ENCODE measurements at places on chromosomes 16 and 17.
A peak's percentile ranks its signal among the peaks of the same experiment; 100 is the strongest.

DNA sequence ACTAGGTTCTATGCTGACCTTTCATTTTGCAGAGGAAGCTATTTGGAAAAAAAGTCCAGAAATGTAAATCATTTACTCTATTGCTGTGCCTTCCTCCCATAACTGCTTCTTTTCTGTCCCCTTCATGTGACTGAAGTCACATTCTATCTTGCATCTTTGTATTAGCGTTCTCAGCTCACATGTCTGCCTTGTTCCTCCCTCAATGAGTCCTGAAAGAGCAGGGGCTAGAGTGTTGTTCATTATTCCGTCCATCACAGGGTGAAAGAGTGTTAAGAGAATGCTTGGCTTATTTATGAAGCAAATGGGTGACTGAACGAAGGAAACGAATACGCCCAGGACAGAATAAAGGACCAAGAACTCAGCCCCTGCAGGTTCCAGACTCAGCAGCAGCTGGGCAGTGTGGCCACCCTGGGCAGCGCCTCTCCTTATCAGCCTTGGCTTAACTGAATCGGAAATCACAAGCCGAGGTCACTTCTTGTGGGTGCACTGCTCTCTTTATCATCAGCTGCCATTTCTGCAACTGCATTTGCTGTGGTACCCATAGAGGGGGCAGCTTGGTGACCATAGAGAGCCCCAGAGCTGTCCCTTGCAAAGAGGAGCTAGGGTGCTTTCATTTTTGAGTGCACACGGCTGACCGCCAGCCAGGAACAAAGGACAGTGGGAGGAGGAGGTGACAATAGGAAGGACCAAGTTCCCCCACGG is 1.8 kb upstream of the PIK3R6 start:
- DNase-seq = no peak

DNA sequence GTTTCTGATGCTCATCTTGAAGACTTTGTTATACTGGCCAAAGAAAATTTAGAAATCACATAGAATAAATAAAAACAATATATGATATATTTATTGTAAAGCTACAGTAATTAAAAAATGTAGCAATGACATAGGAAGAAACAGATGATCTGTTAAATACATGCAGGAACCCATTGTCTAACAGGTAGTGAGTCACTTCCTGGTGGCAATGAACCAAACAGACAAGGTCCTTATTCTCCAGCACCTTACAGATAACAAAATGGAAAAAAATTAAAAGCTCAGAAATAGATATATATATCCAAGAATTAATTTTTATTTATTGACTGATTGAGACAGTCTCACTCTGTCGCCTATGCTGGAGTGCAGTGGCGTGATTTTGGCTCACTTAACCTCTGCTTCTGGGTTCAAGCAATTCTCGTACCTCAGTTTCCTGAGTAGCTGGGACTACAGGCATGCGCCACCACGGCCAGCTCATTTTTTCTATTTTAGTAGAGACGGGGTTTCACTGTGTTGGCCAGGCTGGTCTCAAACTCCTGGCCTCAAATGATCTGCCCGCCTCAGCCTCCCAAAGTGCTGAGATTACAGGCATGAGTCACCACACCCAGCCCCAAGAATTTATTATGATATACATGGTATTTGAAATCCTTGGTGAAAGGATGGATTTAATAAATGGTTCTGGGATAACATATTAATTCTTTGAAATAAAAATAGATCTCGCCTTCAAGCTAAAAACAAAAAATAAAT is 7.5 kb downstream of the NETO2 start:
- no peak for DNase-seq

DNA sequence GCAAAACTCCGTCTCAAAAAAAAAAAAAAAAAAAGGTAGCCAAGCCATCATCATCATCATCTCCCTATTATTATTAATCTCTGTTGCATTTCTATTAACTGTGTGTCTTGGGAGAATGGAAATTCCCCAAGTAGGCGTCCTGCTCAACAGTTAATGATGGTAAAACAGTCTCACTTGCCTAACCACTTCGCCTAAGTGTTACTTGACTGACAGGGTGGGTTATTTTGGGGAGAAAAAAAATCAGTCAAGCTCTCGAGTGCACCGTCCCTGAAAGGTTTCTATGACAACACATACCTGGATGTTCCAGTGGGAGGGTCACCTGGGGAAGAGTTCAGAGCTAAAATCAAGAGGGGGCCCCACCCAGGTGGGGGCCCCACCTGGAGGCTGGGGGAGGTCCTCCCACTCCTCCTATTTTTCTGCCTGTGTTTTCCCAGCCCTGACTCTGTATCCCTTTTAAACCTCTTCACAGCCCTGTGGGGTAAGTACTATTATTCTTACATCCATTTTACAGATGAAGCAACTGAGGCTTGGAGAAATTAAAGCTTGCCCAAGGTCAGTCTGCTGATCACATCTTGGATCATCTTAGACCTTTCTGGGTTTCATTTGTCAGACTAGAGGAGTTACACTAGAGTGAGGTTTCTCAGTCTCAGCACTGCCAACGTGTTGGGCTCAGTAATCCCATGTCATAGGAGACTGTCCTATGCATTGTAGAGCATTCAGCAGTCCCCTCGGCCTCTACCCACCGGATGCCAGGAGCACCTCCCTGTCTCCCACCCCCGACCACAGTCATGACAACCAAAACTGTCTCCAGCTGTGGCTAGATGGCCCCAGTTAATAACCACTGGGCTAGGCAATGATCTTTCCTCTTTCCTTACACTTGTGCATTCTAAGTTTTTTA is 11.0 kb upstream of the ABAT start:
- no peak for DNase-seq

- DNase-seq = no peak
Observed at GRCh38 chr16:57504001-57504400, 17.7 kb upstream of the DOK4 start.

DNA sequence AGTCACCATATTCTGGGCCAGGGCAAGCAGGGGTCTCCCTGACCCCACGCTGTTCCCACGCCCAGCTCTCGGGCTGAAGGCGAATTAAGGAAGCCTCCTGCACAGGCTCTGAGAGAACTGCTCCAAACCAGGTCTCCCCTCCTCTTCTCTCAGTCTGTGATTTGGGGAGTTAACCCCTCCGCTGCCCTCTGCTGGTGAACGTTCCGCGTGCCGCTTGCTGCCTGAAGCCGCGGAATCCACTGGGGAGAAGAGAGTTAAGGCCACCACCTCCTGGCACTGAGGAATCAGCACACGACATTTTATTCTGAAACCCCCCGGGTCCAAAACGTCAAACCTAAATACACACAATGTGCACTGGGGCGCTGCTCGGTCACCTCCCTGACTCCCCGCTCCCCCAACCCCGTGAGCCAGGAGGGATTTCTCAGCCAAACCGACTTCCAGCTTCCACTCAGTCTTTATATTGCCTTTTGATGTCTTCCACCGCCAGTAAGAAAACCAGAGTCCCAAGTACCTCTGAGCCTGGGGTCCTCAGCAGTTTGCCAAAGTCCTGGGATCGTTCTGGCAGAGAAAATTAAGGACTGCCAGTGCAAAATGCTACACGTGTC is 54.4 kb upstream of the RCVRN start:
- no peak for DNase-seq

GRCh38 chr16:31476303-31477219 is 4.6 kb downstream of the TGFB1I1 start:
- DNase-seq = peak; percentile 82

GRCh38 chr16:89787365-89787805 is 29.1 kb downstream of the FANCA start:
- no peak for DNase-seq

DNA sequence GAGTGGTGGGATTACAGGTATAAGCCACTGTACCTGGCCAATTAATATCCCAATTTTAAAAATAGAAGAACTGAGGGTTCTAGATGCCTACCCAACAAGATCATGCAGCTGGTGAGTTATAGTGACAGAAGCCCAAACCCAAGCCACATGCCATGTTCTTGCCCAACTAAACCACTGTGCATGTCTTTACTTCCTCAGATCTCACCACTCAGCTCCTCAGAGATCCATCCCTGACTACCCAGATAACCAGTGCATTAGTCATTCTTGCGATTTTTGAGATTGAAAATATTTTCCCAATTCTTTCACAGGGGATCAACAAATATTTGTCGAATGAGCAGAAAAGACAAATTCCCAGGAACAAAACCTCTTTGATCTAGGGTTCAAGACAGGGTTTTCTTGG is 303.1 kb downstream of the CBLN1 start:
- no peak for DNase-seq

- no peak for DNase-seq
Observed at GRCh38 chr16:80744856-80745255, 59.5 kb downstream of the CDYL2 start.

DNA sequence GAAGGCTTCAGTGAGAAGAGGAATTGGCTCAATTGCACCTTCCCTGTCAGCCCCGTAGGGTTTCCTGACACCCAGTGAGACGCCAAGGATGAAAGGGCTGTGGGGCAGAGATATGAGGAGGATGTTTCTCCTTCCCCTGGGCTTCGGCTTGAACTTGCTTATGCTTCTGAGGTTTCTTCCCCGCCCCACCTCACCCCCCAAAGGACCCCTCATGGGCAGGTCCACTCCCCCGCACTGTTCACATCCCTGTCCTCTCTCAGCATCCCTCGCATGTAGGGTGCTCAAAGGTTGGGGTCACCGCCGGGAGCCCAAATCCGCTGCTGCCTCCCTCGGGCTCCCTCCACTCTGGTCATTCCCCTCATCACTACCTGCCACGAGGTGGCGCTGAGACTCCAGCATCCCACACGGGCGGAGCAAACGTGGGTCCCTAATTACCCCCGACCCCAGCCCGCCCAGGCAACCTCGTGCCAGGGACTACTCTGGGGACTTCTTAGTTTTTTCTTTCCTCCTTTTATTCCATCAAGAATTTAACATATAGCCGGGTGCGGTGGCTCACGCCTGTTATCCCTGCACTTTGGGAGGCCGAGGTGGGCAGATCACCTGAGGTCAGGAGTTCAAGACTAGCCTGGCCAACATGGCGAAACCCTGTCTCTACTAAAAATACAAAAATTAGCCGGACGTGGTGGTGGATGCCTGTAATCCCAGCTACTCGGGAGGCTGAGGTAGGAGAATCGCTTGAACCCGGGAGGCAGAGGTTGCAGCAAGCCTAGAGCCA is 3.3 kb upstream of the TRARG1 start:
- no peak for DNase-seq

DNA sequence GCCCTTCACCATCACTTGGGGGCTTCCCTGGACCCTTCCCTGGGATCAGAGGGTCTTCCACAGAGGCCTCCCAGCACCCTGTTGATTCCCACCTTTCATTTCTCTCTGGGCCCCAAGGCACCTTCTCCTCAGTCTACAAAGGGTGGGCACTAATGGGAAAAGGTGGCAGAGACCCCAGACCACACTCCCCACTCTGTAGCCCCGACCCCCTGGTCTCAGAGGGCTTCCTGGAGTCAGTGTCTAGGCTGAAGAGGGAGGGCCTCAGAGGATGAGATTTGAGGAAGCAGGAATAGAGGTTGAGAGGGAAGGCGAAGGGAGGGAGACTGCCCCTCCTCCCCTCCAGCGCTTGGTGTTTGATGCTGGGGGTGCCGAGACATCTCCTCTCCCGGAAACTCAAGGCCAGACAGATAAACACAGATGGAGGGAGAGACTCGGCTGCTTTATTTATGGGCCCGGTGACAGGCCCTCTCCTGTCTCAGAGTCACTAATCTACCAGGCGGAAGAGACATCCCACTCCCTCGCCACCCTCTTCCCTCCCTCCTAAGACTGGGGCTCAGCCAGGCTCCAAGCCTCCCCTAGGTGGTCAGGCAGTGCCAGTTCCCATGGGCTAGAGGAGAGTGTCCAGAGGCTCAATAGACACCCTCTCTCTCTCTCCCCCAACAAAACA is 18.5 kb upstream of the SP2 start:
- DNase-seq = no peak

GRCh38 chr16:84360170-84360569 is 8.2 kb upstream of the ATP2C2 start:
- no peak for DNase-seq

- DNase-seq = no peak
Observed at GRCh38 chr16:2773188-2773968, 3.7 kb downstream of the ELOB start.

- no peak for DNase-seq
Observed at GRCh38 chr17:42135664-42136653, 13.4 kb downstream of the HSPB9 start.

GRCh38 chr17:39562976-39563375 is 44.7 kb downstream of the NEUROD2 start:
- DNase-seq = no peak

GRCh38 chr17:75683583-75683982 is 16.4 kb downstream of the SAP30BP start:
- DNase-seq = no peak

DNA sequence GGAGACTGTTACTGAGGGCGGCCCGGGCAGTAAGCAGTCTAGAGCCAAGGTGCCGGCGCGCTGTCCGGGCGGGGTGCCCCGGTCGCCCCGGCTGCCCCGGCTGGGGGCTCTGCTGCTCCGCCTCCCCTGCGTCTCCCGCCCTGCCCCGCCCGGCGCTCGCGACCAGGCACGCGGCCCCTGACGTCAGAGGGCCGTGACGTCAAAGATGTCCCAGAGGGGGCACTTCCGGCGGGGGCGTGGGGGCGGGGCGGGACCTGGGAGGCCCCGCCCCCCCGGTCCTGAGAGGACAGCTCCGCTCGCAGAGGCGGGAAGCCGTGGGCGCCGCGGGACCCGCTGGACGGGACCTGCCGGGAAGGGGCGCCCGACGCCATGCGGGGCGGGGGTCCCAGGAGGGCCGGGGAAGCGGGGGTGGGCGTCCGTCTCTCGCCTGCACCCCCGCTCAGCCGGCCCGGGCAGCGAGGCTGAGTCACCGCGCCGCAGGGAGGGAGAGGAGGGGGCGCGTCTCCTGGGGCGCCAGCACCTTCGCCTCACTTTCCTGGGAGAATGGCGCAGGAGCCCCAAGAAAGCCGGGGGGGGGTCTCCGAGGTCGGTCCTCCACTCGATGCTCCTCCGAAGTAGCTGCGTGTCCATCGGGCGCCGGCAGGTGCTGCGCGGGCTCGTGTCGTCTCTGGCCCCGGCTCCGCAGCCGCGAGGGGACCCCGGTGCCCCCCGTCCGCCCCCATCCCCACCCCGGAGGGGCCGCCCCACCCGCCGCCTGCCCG is 4.4 kb upstream of the HIC1 start:
- DNase-seq = peak; percentile 41

- no peak for DNase-seq
Observed at GRCh38 chr16:67872131-67872630, 671 bp upstream of the EDC4 start.

GRCh38 chr17:29368161-29368560 is 22.0 kb upstream of the TAOK1 start:
- DNase-seq = no peak

DNA sequence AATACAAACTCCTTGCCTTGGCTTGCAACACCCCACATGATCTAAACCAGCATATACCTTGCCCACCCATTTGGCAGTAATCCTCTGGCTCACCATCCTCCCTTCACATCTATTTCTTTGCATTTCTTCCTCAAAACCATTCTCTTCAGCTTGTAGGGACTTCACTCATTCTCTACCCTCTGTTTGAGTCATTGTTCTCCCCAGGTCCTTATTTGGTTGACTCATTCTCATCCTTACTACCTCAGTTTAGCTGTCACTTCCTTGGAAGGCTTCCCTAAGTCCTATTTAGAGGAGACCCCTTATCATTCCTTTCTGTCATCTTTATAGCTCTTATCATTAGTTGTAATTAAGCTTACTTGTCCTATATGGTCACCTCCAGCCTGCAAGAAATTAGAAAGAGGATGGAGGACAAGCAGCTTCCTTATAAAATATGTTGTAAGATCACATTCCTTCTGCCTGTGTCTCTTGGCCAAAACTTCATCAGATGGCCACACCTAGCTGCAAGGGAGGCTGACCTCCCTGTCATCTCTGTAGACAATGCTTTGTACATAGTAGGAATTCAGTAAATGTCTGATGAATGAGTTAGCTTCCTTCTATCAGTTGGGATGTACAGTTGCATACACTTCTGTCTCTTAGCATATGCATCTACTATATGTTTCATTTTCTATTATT is 1.7 kb downstream of the TTC19 start:
- no peak for DNase-seq

Data from stimulated activated CD8-positive, alpha-beta memory T cell treated with anti-CD3 and anti-CD28 coated beads, Interleukin-4, amount 100 ng/mL, for 1 hour (primary cell).